Stimulated activated CD4-positive, alpha-beta T cell treated with anti-CD3 and anti-CD28 coated beads, Interleukin-4, amount 100 ng/mL, for 4 hours (primary cell): ENCODE measurements at places on chromosomes 4 and X.

GRCh38 chr4:175413561-175413960, 398.5 kb downstream of the GPM6A start:
- no peak for DNase-seq

DNA sequence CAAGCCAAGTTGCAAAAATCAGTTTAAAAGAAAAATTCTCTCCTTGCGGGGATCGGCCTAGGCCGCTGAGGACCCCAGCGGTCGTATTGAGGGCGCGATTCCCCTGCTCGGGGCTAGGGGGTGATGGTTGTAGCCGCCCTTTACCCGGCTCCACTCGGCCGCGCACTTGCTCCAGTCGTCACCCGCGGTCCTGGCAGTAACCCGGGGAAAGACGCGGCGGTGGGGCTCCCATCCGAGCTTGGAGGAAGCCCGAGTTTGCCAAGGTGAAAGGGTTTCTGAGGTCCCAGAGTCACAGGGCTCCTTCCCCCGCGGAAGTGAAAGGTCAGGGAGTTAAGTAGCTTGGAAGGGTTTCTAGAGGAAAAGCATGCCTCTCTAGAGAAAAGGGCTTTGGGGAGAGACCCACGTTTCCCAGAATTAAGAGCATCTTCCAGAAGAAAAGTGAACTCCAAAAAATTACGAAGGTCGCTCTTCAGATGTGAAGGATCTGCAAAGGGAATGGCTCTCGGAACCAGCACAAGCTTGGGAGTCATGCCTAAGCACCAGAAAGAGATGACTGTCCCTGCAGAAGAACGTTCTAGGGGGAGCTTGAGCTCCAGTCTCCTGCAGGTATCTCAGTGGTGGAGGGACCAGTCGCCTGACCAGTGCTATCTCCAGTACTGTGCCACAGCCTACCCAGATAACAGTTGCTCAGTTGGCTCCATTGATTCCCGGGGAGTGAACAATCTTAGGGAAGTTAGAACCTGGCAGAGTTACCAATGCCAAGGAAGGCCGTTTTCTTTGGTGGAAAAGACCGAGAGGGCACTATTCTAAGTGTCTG, 875 bp downstream of the LAP3 start:
- peak; percentile 30 for DNase-seq

DNA sequence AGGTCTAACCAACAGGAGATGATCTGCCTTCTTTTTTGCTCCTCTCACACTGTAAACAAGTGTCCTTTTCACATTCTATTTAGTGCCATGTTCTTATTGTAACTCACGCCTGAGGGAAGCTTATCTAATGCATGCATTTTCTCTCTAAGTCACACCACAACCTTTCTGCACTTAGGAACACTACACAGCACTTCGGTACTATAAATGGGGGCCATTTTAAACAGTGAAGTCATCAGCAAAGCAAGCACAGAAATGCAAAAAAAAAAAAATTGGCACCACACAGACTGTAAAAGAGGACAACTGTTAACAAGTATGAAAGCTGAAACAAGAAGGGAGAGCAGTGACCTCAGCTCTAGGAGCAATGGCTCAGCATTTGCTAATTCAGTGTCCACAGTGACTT, 45.2 kb downstream of the PRSS12 start:
- no peak for DNase-seq

DNA sequence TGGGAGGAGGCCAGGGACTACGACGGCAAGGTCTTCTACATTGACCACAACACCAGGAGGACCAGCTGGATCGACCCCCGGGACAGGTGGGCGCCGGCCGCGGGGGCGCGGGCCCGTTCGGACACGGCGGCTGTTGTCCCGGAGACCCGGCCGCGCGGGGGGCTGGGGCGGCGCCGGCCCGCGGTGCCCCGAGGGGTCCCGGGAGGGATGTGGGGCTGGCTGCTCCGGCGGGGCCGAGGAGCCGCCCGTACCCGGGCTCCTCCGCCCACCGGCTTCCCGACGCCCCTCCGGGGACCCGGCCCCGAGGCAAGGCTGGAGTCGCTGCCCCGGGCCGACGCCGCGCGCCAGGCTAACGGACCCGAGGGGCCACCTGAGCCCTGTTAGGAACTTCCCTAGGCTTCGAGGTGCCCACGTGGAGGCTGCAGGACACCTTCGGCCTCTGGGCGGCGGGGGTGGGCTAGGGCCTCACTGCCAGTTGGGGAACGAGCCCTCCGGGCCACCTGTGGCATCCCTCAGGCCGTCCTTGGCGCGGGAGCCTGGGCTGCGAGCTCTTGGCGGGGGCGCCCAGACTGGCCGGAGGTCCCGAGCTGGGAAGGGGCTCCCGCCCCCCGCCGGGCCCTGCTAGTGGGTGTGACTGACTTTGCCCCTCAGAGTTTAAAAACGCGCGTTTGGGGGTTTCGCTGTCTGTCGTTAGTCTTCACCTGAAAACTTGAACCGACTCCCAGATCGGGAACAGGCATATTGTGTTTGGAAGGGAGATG, 660 bp downstream of the WWC2 start:
- peak; percentile 13 for DNase-seq
